Uterus (tissue), 4 donors: ENCODE measurements at places on chromosomes 5 and 9.

- H3K27me3 ChIP-seq = no peaks in the 10 kb centered on the region
- no peak overlapping the region for H3K27ac ChIP-seq
- H3K36me3 ChIP-seq = no peaks in the 10 kb centered on the region
- no peaks in the 10 kb centered on the region for H3K4me1 ChIP-seq
- DNase-seq = no peak
- H3K4me3 ChIP-seq = no peak overlapping the region
Measured at GRCh38 chr5:95424526-95424925, 33.4 kb downstream of the FAM81B start.

DNA sequence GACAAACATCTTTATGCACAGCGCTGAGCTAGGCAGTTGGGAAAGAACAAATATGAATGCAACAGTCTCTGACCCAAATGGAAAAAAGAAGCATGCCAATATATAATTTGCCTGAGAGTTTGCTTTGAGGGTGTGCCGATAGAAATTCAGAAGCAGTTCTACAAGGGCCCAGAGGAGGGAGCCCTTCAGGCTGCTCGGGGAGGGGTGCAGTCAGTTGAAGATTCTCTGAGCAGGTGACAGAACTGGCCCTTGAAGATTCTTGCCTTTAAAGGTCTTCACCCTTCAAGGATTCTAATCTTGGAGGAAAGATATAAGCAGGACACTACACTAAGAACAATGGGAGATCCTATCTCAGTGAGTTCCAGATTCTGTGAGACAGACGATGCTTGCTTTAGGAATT is 3.7 kb upstream of the PAPPA start:
- H3K4me1 ChIP-seq = no peaks in the 10 kb centered on the region
- DNase-seq = no peak
- no peaks in the 10 kb centered on the region for H3K27me3 ChIP-seq
- H3K36me3 ChIP-seq = no peaks in the 10 kb centered on the region
- no peak overlapping the region for H3K27ac ChIP-seq

DNA sequence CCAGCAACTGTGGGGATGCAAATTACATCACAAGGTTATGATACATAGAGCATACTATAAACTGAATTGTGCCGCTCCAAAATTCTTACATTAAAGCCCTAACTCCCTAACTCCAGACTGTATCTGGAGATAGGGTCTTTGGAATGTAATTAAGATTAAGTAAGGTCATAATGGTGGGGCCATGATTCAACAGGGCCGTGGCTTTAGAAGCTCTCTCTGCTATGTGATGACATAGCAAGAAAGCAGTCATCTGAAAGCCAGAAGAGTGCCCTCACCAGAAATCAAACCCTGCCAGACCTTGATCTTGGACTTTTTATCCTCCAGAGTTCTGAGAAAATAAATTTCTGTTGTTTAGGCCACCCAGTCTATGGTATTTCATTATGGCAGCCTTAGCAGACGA is 123.9 kb downstream of the FBXL17 start:
- no peaks in the 10 kb centered on the region for H3K27me3 ChIP-seq
- no peak overlapping the region for H3K4me3 ChIP-seq
- H3K36me3 ChIP-seq = no peaks in the 10 kb centered on the region
- no peak for DNase-seq
- H3K4me1 ChIP-seq = no peaks in the 10 kb centered on the region
- H3K27ac ChIP-seq = no peak overlapping the region

GRCh38 chr5:81800797-81801196 is 49.9 kb upstream of the SSBP2 start:
- H3K36me3 ChIP-seq = no peaks in the 10 kb centered on the region
- H3K4me1 ChIP-seq = no peaks in the 10 kb centered on the region
- H3K4me3 ChIP-seq = no peak overlapping the region
- no peak overlapping the region for H3K27ac ChIP-seq
- no peak for DNase-seq

- no peaks in the 10 kb centered on the region for H3K4me1 ChIP-seq
- H3K36me3 ChIP-seq = no peaks in the 10 kb centered on the region
- no peak overlapping the region for H3K4me3 ChIP-seq
- H3K27ac ChIP-seq = no peak overlapping the region
Measured at GRCh38 chr5:120088412-120088811, 375.7 kb upstream of the PRR16 start.

DNA sequence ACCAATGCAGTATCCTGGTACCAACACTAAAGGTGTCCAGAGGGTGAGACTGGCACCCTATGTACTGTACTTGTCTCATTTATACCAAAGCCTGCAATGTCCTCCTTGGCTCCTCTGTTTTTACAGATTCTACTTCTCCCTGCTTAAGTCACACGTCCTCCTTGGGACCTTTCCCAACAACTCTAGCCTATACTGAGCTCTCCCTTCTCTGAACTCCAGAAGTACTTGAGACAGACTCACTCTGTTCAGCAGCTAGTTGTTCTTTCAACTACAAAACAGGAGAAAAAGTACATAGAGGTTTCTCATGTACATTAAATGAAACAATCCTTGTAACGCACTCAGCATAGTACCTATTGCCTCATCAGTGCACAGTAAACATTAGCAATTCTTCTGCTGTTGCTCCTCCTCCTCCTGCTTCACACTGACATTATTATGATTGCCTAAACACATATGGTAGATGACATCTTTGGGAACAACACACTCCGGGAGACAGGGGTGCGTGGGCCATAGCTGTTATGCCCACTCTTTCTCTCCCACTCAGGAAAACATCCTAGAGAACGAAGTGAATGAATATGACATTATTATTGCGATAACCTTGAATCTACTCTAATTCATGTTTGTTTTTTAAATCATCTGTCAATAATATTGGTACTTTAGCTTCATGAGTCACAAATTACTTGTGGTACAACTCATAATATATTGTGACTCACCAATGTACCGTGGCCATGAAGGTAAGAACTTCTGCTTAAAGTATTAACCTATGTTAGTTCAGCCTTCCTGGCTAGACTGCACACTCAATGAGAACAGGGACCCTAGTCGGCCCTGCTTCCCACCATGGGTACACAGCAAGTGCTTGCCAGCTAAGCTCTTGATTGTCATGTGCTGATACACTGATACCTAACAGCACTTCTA is 180.3 kb upstream of the ADRA1B start:
- DNase-seq = no peak
- no peaks in the 10 kb centered on the region for H3K4me1 ChIP-seq
- H3K36me3 ChIP-seq = no peaks in the 10 kb centered on the region
- H3K4me3 ChIP-seq = no peak overlapping the region
- no peaks in the 10 kb centered on the region for H3K27me3 ChIP-seq

GRCh38 chr9:27470291-27470856 is 53.7 kb upstream of the IFNK start:
- no peak for DNase-seq
- no peaks in the 10 kb centered on the region for H3K27me3 ChIP-seq
- no peaks in the 10 kb centered on the region for H3K36me3 ChIP-seq
- peak overlapping the region; percentile 79 for H3K27ac ChIP-seq

DNA sequence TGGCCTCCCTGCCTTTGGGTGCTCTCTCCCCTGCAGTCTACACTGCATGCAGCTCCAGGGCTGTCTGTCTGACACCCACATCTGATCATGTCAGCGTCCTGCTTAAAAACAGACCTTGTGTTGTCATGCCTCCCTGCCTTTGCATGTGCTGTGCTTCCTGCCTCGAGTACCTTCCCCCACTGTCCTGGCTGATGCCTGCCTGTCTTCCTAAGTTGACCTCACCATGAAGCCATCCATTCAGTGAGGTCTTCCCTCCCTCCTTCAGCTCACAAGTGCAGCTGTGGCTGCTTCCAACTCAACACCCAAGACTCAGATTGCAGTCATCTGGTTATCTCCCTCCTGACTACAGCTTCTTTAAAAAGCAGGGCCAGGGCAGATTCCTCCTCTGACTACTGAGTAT is 5.5 kb downstream of the ANGPTL2 start:
- H3K27me3 ChIP-seq = no peaks in the 10 kb centered on the region
- DNase-seq = no peak
- H3K4me1 ChIP-seq = peaks cover 7% of the 10 kb centered on the region
- H3K36me3 ChIP-seq = no peaks in the 10 kb centered on the region

GRCh38 chr5:120779674-120780073 is 315.6 kb downstream of the PRR16 start:
- no peaks in the 10 kb centered on the region for H3K27me3 ChIP-seq
- no peaks in the 10 kb centered on the region for H3K36me3 ChIP-seq
- H3K27ac ChIP-seq = no peak overlapping the region
- DNase-seq = no peak
- no peaks in the 10 kb centered on the region for H3K4me1 ChIP-seq
- no peak overlapping the region for H3K4me3 ChIP-seq

- DNase-seq = no peak
- H3K27ac ChIP-seq = no peak overlapping the region
- no peaks in the 10 kb centered on the region for H3K27me3 ChIP-seq
- no peak overlapping the region for H3K4me3 ChIP-seq
- H3K4me1 ChIP-seq = no peaks in the 10 kb centered on the region
- H3K36me3 ChIP-seq = no peaks in the 10 kb centered on the region
Measured at GRCh38 chr5:178212241-178213002, 8.1 kb downstream of the HNRNPAB start.
